ENCODE measurements at places on chromosomes 3 and 15.

- no peak for DNase-seq
These were observed 775 bp downstream of the C3orf33 start for GRCh38 chr3:155805204-155805801.

DNA sequence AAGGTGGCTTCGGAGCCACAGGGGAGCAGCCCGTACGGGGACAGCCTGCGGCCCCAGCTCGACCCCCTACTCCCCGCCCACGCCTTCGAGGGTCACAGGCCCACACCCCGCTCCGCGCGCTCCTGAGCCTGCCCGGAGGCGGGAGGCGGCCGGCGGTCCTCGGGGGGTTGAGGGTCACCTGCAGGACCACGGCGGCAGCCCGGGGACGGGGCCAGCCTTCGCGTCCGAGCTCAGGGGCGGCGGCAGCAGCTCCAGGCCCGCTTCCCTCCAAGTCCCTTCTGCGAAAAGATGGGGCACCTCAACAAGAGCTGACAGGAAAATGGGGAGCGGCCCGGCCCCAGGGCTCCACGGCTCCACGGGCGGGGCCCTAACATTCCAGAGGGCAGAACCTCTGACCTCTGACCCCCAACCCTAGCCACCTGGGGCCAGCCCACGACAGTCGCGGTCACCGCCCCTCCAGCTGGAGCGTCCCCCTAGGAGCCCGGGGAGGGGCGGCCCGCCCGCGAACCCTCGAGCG lies 428 bp downstream of the LYSMD4 start:
- DNase-seq = no peak

DNA sequence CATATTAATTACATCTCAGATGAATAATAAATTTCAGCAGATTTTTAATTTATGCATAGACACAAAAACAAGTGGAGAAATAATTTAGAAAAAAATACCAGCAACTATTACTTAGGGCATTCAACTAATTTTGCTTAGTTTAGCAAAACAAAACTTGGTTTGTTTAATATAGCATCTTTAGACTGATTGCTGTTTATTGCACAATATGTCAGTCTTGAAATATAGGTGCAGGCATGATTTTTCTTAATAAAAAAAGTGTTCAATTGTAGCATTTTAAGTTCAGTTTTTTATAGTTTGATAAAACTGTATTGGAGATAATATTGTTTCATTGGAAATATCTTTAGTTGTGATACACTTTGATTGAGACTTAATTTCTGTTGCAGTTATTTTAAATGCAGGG lies 161.2 kb upstream of the KCNH8 start:
- DNase-seq = no peak

- no peak for DNase-seq
These were observed 243.1 kb downstream of the ADAMTS17 start for GRCh38 chr15:100098705-100099104.

GRCh38 chr3:176514297-176514696 lies 683.0 kb downstream of the TBL1XR1 start:
- no peak for DNase-seq

DNA sequence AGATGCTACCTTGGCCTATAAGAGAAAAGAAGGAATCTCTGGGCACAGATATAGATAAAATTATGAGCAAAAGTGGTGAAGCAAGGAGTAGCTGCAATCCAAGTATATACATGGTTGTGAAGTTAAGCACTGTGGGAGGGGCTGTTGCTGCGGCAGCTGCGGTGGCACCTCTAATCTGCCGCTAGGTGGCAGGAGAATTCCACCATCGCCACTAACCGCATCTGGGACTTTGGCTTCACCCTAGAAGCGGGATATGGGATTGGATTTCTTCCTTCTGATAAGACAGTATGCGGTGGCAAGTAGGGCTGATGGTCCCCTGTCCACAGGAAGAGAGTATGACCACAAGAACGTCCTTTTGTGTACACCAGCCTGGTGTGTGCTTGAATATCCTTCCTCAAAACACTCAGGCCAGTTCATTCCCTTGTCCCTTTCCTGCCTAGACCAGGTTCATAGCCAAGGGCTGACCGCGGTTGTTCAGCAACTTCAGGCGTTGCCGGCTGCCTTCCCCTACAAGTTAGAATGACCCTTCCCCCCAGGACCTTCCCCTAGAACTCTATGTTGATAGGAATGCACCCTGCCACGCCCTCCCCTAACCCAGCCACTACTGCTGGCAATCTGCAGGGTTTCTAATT lies 5.1 kb downstream of the MAGEL2 start:
- peak; percentile 51 for DNase-seq

GRCh38 chr15:31078471-31078870 lies 23.1 kb downstream of the TRPM1 start:
- DNase-seq = no peak

- no peak for DNase-seq
These were observed 26.6 kb upstream of the SYNPR start for GRCh38 chr3:63251499-63251898.

- DNase-seq = peak; percentile 48
These were observed 142.7 kb downstream of the GADL1 start for GRCh38 chr3:30751610-30752299.

DNA sequence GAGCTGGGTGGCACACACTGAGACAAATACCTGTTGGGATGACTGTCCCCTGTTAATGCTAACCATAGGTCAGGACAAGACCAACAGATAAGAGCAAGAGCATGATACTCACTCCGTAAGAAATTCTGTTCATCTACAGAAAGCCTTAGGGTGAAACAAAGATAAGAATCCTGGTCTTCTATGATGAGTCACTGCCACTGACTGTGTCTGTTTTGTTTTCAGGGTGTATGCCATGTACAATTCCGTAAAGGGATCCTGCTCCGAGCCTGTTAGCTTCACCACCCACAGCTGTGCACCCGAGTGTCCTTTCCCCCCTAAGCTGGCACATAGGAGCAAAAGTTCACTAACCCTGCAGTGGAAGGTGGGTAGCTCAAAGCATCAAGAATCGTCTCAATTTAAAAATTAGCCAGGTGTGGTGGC lies 141.1 kb downstream of the GHSR start:
- DNase-seq = no peak

GRCh38 chr15:36363335-36363734 lies 216.1 kb upstream of the CDIN1 start:
- DNase-seq = no peak

- no peak for DNase-seq
These were observed 5.6 kb downstream of the ALPK3 start for GRCh38 chr15:84822653-84823281.

- DNase-seq = no peak
These were observed 115.0 kb downstream of the NR1D2 start for GRCh38 chr3:24060055-24060454.

- DNase-seq = no peak
These were observed 12.8 kb downstream of the THAP10 start for GRCh38 chr15:70879401-70879800.

- no peak for DNase-seq
These were observed 39.3 kb downstream of the RHCG start for GRCh38 chr15:89457086-89457485.

DNA sequence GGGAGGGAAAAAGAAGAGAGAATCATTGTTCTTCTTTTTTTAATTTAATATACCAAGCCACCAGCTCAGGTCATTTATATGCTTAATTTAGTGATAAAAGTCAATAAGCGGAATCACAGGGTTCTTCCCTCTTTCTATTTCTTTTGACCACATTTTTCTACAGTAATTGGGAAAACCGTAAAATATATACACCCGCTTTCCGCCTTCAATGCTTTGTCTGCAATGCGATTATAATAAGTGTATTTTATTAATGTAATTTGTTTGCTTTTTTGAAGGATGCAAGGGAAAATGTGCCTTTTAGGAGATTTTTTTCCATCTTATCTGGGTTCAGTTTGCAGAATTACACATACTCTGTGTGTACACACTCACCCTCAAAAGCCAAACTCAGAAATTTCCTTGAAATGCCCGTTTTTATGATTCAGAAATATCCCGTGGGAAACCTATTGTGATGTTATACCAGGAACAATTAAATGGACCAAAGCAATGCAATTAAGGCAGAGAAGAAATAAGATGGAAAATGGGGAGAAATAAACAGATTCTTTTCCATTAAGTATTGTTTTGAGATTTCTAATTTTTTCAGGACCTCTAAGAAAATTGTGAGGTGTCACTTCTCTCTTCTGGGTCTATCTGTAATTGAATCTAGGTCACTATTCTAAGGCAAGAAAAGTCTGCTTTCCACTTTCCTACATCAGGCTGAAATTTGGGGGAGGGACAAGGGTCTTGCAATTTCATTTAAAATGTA lies 8.3 kb downstream of the SOX14 start:
- no peak for DNase-seq

GRCh38 chr3:125462722-125463299 lies 57.2 kb downstream of the SNX4 start:
- DNase-seq = no peak

DNA sequence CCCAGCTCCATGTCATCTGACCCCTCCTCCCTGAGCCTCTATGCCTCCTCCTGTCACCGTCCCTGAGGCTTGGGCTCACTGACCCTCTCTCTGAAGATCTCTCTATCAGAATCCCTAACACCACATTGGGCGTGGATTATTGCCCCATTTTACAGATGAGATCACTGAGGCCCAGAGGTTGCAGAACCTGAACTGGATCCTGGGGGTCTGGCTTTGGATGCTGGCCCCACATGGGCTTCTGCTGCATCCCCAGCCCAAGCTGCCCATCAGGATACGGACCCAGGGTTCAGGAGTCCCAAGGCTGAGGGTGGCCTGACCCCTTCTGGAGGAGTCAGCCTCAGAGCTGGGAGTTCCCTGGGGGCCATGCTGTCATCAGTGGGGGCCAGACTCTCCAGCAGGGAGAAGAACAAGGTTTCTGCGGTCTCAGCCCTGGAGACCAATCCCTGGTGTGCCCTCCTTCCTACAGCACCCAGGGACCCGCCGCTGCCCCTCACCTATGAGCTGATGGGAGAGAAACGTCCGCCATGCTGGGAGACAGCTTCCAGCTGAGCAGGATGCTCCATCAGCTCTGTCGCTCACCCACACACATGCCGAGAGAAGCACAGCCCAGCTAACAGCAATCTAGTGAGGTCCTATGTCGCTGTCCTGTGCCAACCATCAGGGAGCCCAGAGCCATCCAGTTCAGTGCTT lies 273.1 kb downstream of the UACA start:
- DNase-seq = no peak

DNA sequence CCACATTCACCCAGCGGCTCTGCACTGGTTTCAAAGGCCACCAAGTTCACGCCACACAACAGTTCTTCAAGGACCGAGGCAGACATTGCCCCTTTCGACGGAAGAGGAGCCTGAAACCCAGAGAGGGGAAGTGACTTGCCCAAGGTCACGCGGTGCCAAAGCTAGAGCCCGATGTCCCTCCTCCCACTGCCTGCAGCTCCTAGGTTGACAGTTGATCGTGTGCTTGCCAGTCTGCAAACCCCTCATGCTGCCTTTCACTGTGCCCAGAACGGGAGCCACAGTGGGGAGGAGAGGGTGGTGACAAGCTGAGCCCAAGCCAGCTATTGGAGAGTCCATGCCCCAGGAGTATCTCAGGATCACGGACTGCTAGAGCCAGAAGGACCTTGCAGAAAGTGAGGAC lies 230.9 kb downstream of the XXYLT1 start:
- no peak for DNase-seq

GRCh38 chr3:187873843-187874242 lies 128.6 kb upstream of the BCL6 start:
- no peak for DNase-seq

DNA sequence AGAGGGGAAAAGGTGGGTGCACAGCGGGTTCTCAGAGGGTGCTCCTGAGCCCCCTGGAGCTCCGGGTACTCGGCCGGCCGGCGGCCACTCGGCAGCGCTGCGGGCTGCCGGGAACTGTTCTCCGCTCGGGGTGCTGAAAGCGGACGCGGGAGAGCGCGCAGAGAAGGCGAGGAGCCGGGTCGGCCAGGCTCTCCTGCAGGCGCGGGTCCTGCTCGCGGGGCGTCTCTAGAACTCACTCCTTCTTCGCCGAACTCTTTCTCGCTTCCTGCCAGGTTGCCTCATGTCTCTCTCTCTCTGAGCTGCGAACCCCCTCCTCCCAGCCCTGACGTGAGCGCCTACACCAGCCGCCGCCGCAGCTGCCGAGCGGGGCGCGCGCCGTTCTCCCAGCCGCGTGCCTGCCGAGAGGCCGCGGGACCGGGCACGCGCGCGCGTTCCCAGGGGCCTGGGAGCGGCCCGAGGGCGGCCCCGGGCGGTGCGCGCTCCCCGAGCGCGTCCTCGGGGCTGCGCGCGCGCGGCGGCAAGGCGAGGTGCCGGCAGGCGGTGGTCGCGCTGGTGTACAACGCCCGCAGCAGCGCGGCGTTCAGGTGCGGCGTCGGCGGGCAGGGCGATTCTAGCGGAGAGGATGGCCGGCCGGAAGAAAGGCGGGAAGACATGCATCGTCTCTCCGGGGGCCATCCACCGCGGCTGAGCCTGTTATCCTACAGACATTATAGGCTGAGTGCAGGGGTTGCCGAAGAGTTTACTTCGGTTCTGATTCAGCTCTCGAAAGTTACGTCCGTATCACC lies at the start of gene PEX5L:
Gene PEX5L, minus strand, starts transcription at position 267 of the 785 bp plus-strand sequence. CDS start 338 bp downstream, outside the sequence.
- DNase-seq = peak; percentile 91

DNA sequence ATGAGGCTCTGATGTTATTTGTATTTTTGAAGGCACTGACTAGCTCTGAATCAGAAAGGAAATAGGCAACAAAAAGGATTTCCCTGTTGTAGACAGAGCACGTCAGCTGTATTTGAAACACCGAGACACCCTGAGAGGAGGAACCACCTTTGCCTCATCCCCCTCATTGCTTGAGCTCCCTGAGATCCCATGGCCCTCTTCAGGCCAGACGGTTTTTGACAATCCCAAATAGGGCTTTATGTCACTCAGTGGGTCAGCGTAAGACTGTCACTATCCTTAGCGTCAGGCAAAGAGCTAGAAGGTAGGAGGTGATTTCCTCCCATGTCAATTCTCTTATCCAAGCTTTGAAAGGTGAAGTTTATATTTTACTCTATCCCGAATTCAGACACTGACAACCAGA lies 254.3 kb downstream of the ZNF621 start:
- DNase-seq = no peak

GRCh38 chr3:9279966-9280365 lies 30.5 kb upstream of the SRGAP3 start:
- peak; percentile 13 for DNase-seq

GRCh38 chr15:73982222-73982962 lies 9.7 kb downstream of the STOML1 start:
- DNase-seq = no peak

GRCh38 chr3:105869861-105870755 lies 1.3 kb upstream of the CBLB start:
- no peak for DNase-seq

DNA sequence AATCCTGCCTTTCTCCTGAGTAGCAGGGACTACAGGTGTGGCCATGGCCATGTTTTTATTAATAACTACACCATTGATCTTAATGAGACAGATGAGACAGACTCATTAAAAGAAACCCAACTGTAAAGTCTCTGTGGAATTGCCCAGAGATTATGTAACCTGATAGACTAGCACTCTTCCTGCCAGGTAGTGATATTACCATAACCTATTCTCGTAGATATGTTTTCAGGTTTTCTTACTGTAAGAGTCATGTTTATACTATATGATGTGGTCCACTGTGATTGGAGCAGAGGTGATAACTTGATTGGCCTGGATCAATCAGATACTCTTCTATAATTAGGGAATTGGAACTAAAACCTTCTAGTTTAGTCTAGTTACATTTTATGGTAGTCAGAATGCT lies 93.7 kb downstream of the NFKBIZ start:
- no peak for DNase-seq

All from NCI-H1092 treated with DMSO at 0.1 percent for 48 hours (cell line).